ENCODE measurements at places on chromosomes 2 and 18.
A peak's percentile ranks its signal among the peaks of the same experiment; 100 is the strongest.

DNA sequence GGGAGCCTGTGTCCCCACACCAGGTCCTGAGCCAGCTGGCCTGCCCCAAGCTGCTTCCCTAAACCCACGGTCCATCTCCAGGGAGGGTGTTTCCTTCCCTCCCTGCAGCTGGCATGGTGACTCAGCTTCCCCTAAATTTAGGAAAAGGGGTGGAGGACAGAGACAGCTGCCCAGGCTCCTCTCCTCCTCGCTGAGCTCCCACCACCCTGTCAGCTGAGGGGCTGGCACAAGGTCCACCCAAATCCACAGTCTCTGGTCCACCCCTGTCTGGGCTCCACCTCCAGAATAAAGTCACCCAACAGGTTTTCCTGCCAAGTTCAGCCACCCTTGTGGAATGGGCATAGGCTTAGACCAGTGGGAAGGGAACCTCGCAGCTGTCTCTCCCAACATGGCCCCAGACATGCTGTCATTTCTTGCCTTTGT is 156.5 kb downstream of the TNS1 start:
- no peak for DNase-seq

GRCh38 chr2:54522624-54523281 is 66.6 kb downstream of the SPTBN1 start:
- peak; percentile 39 for DNase-seq

DNA sequence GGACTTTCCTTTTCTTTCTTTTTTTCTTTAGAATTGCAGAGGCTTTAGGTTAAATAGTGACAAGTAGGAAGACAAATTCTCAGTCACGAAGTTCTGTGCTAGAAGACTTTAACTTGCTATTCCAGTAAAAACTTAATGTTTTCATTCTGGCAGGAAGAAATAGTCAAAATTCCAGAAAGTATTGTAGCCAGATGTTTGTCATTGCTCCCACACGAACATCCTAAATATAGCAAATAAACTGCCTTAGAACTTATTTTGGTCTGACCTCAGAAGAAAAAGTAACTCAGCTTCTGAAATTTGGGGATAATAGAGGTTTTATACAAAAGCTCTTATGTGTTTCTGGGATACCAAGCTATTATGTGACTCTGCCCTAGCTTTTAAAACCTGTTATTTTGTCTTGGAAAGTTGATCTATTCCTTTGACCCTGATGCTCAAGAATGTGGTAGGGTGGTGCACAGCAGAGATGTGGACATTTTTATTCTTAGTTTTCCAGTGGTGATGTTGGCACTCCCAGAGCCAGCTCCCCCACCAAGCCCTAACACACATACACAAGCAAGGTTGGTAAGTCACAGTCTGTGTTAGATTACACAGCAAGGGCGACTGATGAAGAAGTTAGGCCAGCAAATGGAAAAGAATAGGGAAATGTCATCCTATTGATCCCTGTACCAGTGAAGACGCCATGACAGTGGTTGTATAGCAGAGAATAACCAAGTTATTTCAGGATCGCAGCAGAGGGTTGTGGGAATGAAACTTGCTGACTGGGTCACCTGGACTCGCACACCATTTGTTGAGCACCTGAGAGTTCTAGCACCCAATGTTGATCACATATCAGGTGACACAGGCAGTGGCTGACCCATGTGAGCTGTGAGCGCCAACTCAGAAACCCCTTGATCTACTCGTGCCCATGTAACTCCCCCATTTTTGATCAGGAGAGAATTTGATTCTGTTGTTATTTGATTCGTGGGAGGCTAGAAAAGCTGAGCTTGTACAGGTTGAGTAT is 23.7 kb downstream of the FARP2 start:
- no peak for DNase-seq

- no peak for DNase-seq
Observed at GRCh38 chr2:217186668-217187159, 326.9 kb upstream of the TNP1 start.

GRCh38 chr2:145994910-145995309 is 1475.0 kb upstream of the ZEB2 start:
- no peak for DNase-seq

- no peak for DNase-seq
Observed at GRCh38 chr18:74291472-74291770, 342 bp downstream of the CYB5A start.

DNA sequence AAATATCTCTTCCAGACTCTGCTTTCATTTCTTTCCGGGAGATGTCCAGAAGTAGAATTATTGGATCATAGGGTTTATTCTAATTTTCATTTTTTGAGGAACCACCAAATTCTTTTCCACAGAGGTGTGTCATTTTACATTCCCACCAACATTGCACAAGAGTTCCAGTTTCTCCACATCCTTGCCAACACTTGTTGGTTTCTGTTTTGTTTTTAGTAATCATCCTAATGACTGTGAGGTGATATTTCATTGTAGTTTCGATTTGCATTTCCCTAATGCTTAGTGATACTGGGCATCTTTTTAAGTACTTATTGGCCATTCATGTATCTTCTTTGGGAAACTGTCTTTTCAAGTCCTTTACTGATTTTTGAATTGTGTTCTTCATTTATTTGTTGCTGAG is 513.1 kb downstream of the PARD3B start:
- no peak for DNase-seq

- DNase-seq, result no peak
Observed at GRCh38 chr18:36729197-36729596, 99.6 kb downstream of the TPGS2 start.

DNA sequence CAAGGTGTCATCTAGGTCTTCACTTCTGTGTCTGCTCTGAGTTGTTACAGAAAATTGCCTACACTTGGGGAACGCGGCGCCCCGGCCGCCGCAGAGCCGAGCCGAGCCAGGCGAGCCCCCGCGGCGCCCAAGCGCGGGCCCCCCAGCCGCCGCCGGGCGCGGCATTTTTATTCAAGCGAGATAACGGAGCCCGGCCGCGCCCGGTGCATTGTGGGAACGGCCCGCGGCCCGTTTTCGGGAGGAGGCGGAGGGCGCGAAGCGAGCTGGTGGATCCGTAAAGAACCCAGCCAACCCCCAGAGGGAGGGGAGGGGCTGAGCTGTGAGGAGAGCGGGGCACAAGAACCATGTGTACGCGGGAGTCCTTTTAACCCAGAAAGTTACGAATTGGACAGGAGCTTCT is 191.8 kb downstream of the FTCDNL1 start:
- peak; percentile 71 for DNase-seq

DNA sequence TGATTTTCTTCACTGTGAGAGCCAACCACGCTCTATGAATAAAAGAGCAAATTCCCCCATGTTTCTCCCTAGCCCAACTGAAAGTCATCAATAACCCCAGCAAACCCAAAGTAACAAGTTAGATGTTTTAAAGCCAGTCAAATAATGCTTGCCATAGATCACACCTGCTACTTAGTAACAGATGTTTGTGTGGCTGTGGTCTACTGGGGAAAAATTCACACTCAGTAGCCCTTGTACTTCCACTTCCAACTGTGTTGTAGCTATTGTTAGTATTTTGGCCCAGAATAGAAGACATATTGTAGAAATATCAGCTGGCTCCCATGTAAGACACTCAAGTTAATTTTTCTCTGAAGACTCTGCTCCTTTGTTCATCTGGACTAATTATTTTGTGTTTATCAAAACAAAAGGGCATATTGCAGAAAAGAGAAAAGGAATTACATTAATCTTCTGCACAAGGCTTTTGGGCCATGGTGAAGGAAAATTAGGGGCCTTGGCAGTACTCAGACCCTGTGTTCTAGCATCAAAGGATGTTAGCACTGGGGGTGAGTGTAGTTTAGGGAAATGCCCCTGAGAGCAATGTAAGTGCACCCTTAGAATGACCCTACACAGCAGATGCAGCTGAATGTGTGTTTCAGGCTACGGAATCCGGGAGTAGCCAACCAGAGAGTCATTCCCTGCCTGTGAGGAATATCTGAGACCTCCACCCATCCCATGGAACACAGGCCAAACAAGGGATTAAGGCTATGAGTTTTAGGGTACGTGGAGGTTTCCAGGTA is 521.9 kb downstream of the EPHA4 start:
- DNase-seq, result no peak

- DNase-seq, result no peak
Observed at GRCh38 chr18:56716692-56717146, 65.6 kb downstream of the WDR7 start.

GRCh38 chr2:120712180-120712681 is 23.4 kb upstream of the GLI2 start:
- DNase-seq, result no peak

GRCh38 chr18:45686891-45687611 is 36.9 kb upstream of the SLC14A1 start:
- DNase-seq, result peak; percentile 13

GRCh38 chr2:232321156-232321816 is 57.3 kb upstream of the ALPP start:
- no peak for DNase-seq

GRCh38 chr18:7711495-7711894 is 144.4 kb downstream of the PTPRM start:
- DNase-seq, result no peak

DNA sequence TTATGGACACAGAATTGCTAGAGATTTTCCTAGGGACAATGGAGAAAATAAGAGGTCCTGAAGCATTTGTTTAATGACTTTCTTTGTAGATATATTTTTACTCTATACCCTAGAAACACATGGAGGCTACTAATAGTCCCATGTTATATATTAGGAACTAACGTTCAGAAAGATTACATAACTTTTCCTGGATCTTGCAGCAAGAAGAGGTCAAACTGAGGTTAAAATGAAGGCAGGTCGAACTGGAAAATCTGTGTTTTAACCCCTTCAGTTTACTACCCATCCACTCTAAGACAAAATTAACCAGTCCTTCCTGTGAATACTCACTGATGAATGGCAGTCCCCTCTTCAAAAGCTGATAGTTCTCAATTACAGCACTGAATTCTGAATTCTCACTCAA is 1415.8 kb upstream of the CELF4 start:
- DNase-seq, result no peak

DNA sequence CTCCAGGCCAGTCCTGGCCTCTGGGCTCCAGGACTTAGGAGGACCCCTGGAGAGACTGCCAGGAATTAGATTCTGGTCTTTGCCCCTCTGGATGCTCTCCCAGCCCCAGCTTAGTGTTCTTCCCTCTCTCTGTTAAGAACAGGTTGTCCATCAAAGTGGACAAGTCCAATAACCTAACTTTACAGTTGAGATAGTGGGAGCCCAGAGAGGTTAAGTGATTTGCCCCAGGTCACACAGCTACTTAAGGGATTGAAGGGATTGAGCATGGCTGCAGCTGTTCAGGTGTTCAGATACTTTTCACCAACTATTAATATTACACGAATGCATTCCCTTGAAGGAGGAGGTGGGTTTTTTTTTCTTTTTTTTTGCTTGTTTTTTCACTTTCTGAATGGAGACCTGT is 57.6 kb downstream of the EDAR start:
- no peak for DNase-seq

GRCh38 chr2:60376252-60376651 is 177.2 kb downstream of the BCL11A start:
- no peak for DNase-seq

Measured in retina (tissue), 1 donor.